GM23248 (cell line): ENCODE measurements at places on chromosomes 1 and 21.

DNA sequence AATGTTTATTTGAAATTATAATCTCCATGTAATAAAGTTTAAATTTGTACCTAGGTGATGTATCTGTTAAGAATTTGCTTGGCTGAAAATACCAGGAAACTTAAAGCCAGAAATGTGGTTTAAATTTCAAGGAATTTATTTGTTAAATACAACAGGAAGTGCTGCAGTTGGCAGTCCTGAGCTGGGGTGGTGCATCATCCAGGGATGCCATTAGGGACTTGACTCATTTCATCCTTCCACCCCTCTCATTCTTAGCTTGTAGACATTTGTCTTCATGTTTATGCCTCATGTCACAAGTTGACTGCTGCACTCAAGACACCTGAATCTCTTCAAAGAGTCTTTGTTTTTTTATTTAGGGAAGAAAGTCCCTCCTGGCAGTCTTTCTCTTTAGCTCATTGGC is 175.9 kb downstream of the LHX8 start:
- no peak for DNase-seq

GRCh38 chr21:41600556-41600955 is 92.6 kb upstream of the TMPRSS2 start:
- DNase-seq, result no peak

DNA sequence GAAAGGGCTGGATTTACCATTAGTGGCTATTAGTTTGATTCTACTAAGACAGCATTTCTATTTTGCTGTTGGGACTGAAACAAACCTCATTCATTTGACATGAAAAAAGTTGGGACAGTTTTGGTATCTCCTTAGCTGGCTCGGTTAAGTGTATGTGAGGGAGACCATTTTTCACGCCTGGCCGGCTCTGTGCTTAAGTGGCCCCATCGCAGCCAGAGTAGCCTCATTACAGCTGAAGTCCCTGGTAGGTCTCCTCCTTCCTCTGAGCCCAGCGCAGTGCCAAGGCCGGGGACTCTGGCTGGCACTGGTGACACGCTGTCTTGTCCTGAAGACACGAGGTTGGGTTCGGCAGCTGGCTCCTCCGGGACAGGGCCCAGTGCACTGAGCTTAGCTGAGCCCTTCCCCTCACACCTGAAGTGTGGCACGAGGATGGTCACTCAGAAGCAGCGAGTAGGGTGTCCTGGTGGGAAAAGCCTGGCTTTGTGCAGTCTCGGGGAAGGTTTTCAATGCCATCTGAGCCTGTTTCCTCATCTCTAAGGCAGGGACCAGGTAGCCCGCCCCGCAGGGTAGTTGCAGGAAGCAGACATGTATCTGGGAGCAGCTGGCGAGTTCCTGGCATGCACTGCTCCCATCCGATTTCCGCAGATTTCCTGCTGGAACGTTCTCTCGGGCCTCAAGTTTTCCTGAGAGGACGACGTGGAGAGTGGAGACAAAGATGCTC is 196.5 kb downstream of the DYRK1A start:
- no peak for DNase-seq

DNA sequence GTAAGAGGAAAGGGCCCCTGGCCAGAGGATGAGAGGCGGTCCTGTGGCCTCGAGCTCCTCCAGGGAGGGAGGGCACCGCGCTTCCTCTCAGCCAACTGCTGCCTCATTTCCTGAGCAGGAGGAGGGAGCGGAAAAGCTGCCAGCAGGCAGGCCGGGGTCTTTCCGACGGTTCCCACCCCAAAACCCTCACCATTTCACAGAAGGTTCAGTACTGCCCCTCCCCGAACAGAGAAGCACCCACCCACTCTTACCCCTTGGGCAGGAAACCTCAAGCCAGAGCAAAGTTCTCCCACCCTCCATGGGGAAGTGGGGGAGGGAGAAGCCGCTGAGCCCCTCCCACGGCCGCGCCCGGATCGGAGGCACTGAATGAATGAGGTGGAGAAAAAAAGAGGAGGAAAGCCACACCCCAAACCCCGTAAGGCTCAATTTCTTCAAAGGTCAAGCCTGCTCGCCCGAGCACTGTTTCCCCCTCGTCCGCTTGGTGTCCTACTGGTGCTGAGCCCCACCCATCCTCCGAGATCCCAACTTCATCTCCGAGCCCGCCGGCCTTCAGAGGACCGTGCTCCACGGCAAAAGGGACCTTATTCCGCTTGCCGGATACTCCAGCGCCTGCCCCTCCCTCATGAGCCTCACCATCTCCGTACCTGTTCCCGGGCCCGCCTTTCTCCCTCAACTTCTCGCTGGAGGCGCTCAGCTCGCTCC is 9.4 kb downstream of the TPM3 start:
- peak; percentile 89 for DNase-seq

GRCh38 chr1:10936998-10937901 is 75.2 kb upstream of the TARDBP start:
- DNase-seq, result no peak

DNA sequence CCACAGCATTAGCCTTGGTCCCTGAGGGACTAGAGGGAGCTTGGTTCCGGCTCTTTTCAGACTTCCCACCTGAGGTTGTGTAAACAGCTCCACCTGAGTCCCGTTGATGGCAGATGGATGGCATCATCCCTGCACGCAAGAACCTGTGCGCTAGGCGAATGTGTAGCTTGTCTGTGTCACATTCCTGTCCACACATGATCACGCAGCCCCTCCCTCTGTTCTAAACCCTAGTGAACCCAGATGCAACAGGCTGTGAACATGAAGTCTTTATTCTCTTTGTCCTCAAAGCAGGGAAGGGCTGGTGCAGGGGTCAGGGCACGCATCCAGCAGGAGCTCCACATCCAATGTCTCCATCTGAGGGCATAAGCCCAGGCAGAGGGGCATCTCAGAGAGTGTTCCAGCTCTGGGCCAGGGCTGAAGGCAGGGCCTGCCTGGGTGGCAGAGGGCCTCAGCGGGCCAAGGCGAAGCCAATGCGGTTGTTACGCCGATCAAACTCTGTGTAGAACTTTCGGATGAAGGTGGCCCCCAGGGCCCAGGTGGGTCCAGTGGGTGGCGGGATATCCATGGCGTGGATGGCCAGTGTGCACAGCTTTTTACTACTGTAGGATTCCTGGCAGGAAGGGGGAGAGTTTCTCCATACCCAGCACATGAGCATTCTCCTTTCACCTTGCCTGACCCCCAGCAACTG is 2.9 kb upstream of the ETNK2 start:
- DNase-seq, result no peak

DNA sequence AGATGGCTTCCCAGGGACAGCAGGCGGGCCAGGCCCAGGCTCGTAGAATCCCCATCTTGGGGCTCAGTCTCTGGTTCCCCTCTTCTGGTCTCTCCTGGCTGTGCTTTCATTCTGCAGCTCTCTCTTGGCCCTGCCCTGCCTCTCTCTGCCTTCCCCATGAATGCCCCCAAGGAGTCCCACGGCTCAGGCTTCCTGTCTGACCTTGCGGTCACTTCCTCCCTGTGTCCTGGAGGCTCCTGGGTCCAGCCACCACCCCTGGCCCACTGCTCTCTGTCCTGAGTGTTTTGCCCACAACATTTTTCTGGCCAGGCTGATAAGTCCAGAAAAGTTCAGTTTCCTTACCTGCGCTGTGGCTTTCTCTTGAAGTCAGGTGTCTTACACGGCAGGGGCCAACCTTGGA is 29.1 kb downstream of the PIGP start:
- DNase-seq, result no peak

DNA sequence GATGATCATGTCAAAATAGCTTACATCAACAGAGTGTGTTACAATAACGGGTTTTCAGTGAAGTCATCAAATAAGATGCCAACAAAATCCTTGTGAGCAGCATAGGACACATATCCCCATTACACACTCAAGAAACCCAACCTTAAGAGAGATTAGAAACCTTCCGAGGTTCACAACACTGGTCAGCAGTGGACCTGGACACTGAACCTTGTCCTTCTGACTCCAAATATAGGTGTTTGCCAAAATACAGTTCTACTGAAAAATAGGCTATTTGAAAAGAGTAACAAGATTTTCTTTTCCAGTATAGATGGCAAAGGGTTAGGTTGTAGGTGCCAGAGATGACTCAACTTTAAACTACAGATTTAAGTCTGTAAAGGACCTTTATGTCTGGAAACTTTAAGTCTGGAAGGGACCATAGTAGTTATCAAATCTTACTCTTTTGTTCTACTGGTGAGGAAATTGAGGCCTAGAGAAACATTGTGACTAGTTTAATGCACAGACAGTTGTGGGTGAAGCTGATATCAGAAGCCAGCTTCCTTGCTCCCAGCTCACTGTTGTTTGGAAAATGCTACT is 811 bp upstream of the REG4 start:
- DNase-seq, result no peak

DNA sequence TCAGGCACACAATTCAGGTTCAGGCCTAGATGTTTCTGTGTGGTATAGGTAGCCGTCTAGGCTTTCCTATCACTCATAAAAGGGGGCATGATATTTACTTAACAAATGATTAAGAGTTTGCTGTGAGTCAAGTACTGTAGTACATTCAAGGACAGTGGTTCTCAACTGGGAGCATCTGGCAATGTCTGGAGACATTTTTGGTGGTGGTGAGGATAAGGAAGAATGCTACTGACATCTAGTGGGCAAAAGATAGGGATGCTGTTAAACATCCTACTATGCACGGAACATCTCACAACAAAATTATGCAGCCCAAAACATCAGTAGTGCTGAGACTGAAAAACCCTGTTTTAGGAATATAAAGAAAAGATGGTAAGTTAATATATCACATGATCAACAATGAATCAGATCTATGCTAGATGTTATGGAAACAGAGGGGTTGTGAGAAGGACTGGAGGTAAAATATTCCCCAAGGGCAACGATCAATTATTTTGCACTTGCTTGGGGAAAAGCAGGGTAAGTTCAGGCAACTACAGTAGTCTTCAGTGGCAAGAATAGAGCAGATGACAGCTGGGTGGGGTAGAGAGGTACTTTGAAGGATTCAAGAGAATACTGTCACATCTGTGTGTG is 4.9 kb downstream of the DNTTIP2 start:
- DNase-seq, result peak; percentile 63

DNA sequence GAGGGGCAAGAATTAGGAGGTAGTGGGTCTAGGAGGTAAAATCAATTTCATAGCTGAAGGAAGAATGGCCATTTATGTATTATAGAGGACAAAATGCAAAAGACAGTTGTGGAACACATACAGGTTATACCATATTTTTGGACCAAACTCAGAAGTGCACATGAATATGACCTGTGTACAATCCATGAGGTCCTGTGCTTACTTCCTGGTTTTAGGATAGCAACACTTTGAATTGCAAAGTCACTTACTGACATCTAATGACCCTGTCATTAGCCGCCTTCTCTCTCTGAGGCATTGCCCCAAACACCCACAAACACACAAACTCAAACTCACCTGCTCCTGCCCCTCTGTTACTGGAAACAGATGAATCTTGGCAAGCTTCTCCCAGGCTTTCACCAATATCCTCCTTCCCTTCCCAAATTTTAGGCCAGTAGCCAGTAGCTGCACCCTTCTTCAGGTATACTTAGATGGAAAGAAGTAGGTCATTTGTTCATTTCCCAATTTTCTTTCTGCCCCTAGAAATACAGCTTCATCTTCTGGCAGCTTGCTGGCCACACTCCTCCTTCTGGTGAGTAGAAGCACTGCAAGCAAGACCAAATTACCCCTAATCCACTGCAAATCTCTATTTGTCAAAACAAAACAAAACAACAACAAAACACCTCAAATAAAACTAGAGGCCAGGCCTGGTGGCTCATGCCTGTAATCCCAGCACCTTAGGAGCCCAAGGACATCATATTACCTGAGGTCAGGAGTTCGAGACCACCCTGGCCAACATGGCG is 13.7 kb upstream of the RPL5 start:
- DNase-seq, result peak; percentile 66

- peak; percentile 55 for DNase-seq
Measured at GRCh38 chr1:155003227-155003765, 694 bp downstream of the ZBTB7B start.

DNA sequence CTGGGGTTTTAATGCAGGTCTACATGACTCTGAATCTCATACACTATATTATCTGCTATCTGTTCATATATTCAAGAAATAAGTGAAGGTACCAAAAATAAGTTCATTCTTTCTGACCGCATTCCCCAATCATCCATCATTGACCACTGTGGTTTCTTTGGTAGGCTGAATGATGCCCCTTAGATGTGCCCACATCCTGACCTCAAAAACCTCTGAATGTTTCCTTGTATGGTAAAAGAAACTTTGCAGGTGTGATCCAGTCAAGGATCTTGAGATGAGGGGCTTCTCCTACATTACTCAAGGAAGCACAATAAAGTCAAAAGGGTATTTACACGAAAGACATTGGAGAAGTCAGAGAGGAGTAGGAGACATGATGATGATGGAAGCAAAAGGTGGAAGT is 60.6 kb upstream of the LRRC8B start:
- no peak for DNase-seq

DNA sequence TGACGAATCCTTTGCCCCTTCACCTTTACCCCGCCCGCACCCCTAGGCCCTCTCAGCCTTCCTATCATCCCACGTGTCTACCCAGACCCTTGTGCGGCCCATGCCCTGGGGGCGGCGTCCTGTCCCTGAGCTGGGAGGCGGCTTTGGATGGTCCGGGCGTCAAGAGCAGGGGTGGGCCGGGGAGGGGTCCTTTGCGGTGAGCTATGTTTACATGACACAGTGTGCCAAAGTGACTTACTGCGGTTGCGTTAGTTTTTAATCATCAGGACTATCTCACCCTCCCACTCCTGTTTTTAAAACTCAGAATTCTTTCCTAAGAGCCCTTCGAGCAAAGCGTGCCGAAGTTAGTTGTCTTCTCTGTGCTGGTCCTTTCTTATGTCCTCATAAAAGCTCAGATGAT is 144.6 kb downstream of the PGBD5 start:
- DNase-seq, result no peak

- DNase-seq, result no peak
Measured at GRCh38 chr1:20227704-20228103, 41.4 kb upstream of the PLA2G2C start.

GRCh38 chr1:178564086-178564782 is 51.3 kb downstream of the TEX35 start:
- no peak for DNase-seq

DNA sequence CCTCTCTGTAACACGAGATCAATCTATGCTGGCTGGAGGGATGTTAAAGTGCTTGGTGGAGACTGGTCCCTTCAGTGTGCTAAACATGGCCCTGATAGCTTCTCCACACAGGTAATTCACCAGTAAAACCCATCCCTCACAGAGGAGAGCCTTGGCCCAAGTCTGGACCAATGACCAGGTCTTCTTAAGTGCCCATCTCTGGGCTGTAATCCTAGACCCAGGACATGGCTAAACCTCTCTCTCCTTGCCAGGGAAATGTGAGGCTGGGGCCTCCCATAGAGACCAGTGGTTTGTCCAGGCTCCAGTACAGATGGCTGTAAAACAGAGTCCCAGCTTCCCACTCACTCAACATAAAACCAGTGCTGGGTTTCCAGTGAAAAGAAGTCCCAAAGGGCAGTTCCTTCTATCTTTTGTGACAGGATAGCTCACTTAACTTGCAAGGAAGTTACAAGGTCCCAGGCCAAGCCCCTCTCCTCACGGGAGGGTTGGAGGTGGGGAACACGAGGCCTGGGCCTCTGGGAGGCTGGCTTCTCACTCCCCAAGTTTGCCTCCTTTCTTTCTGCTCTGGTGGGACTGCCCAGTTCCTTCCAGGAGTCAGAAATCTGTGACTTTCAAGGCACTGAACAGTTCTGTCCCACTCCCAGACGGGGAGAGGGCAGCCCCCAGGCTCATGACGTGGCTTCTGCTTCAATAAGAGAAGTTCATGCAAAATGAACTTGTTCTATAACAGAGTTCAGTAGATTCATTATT is 2.2 kb upstream of the KIF17 start:
- DNase-seq, result no peak

- peak; percentile 80 for DNase-seq
Measured at GRCh38 chr1:94418664-94419655, 771 bp downstream of the ABCD3 start.
